Skeletal muscle cell (primary cell): ENCODE measurements at places on chromosomes 4 and X.

DNA sequence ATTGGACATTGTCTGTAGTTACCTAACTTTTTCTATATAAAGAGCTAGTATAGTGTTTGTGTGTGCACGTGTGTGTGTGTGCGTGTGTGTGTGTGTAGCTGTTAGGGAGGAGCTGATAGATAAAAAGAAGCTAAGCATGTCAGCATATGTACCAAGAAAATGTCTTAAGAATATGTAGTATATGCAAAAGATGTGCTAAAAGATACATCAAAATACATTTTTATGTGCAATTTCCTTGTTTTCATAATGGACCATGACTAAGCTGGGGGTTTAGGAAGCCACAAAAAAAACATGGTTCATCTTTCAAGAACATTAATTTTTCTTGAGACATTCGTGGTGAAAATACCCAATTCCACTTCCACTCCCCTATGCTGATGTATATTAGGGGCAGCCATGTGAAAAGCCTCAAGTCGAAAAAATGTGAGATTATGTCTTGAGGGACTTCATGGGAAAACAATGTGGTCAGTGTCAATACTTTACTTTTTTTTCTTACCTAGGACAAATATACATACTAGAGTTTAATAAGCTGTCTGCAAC is 1599.7 kb downstream of the ARAP2 start:
- DNase-seq = peak; percentile 64

- DNase-seq = no peak
Measured at GRCh38 chrX:17719711-17720110, 17.6 kb upstream of the SCML1 start.

- DNase-seq = no peak
Measured at GRCh38 chr4:128917781-128918180, 108.3 kb downstream of the JADE1 start.

DNA sequence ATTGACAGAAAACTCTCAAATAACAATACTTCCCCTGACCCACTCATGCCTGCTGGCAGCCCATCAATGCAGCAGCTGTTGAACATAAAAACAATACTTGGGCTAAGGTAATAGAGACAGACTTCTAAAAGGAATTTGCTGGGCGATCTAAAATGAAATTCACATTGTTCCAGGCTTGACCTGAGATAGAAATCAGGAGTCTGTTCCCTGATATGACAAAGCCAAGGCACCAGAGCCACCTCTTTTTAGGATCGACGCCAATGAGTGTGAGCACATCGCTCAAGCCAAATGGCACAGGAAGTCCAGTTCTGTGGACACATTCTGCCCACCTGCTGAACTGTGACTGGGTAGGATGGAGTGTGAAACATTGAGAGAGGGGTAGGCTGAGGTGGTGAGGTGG is 4.9 kb downstream of the SEPTIN11 start:
- DNase-seq = no peak

GRCh38 chr4:5999356-5999755 is 18.9 kb downstream of the C4orf50 start:
- DNase-seq = no peak

DNA sequence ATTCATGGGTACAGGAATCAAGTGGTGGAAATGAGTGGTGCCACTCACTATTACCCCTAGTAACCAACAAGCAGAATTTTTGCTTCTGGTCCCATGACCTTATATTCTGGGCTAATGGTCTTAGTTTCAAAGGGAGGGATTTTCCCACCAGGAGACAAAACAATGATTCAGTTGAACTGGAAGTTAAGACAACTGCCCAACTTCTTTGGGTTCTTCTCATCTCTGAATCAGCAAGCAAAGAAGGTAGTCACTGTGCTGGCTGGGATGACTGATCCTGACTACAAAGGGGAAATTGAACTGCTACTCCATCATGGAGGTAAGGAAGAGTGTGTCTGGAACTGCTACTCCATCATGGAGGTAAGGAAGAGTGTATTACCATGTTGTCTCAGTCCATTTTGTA is 87.2 kb downstream of the IL13RA2 start:
- no peak for DNase-seq

GRCh38 chr4:138910195-138910913 is 105.2 kb upstream of the NOCT start:
- no peak for DNase-seq

DNA sequence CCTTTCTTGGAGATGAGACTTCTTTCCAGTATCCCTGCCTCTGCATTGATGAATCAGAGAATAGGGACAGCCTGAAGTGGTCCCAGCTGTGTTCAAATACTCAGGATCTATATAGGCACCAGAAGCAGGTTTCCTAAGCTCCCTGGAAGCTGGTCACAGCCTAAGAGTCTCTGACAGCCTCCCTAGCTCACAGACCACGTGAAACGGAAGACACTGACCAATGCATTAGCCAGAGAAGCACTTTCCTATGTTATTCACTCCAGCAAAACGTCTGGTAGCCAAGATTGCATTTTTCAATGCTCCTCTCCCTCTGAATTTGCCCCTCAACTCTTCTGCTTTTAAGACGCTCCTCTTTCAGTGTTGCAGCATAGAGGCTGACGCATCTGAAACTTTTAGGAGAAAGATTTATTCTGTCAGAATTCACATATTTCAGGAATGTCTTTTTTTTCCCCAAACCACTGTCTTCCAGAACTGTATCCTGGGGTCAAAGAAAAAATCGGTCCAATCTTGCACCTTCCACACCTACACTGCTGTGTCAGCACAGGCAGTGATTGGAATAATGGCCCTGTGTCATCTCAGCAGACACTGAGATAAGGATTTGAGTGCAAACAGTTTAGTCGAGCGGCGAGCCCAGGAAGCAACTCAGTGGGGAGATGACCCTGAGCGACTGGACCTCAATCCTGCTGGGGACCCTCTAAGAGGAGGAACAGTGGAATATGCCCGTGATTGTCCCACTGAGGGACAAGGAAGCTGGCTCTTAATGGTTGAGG is 109.4 kb downstream of the SMIM20 start:
- DNase-seq = no peak

DNA sequence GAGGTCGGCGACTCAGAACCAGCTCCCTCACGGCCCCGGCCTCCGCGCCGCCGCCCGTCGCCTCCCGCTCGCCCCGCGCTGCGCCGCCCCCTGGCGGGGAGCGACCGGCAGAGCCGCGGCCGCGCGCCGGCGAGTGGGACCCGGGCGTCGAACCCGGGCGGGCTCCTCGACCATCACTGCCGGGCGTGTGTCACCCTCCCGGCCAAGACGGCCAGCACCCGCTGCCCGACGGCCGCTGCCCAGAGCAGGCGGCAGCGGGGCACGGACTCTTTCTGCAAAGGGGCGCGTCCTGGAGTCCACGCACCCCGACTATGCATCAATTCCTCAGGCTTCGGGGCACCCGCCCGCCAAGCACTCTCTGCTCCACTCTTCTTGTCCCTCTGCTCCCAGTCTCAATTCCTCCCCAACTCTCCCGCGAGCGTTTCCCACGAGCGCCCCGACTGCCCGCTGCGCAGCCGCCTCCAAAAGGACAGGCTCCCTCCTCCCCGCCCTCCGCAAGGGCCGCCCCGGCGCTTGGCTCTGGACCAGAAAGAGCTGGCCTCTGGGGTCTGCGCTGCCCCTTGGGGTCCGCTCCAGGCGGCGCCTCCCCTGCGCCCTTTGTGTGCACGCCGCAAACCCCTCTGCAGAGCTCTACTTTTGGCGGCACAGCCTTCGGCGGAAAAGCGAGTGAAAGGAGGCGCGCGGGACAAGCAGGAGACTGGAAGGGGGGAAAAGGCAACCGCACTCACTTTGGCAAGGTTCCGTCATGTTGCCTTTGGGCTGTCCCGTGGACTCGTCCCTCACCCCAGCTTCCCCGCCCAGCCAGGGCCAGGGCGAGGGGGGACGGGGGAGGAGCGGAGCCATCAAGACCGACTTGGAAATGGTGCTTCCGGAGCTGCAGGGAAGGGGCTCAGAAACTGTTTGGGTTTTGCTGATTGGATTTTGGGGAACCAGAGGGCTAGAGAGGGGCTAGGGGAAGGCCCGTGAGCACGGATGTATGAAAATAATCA is 1.0 kb downstream of the PDE5A start:
- DNase-seq = no peak

- DNase-seq = no peak
Measured at GRCh38 chrX:69028006-69028760, 137.1 kb downstream of the PJA1 start.

- no peak for DNase-seq
Measured at GRCh38 chrX:15956681-15957080, 102.1 kb upstream of the AP1S2 start.
